HFFc6 (cell line): ENCODE measurements at places on chromosomes 12 and 14. TPM values are rescaled to one million over a fixed set of nuclear protein-coding genes. Genes with fewer than 3 reads are reported as not detected.
A peak's percentile ranks its signal among the peaks of the same experiment; 100 is the strongest.

- peak; percentile 42 for DNase-seq
These were observed 43.3 kb upstream of the NPFF start for GRCh38 chr12:53550595-53550994.

DNA sequence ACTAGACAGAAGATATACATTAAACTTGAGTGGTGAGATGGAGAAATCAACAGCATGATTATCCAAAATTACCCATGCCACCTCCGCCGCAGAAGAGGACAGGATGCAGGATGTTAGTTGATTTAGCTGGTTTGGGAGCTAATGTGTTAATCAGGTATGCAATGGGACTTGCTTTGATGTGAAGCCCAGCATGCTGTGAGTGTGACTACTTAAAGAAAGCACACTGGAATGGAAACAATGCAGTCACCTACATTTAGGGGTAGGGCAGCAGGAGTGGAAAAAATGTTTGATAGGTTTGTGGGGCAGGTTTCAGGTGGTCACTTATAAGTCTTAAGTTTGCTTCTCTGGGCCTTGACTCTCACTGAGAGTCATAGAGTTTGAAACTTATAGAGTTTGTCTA, 170.0 kb upstream of the DAAM1 start:
- DNase-seq = no peak

- no peak for DNase-seq
These were observed 1.6 kb upstream of the INF2 start for GRCh38 chr14:104687601-104688504.

DNA sequence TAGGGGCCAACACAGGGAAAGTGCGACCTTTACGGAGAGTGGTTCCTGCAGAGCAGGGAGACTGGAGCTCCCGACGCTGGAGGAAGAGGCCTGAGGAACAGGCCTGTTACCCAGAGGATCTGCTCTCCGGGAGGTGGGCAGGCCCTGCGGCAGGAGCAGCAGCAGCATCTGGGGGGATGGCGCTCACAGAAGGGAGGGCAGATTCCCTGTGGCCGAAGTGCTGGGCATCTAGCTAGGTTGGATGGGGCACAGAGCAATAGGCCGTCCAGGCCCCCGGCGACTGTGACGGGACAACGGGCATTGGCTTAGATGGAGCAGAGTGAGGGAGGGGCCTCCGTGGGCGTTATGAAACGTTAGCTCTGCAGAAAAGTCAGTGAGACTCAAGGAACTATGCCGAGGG, 135.6 kb downstream of the PIWIL1 start:
- DNase-seq = no peak

DNA sequence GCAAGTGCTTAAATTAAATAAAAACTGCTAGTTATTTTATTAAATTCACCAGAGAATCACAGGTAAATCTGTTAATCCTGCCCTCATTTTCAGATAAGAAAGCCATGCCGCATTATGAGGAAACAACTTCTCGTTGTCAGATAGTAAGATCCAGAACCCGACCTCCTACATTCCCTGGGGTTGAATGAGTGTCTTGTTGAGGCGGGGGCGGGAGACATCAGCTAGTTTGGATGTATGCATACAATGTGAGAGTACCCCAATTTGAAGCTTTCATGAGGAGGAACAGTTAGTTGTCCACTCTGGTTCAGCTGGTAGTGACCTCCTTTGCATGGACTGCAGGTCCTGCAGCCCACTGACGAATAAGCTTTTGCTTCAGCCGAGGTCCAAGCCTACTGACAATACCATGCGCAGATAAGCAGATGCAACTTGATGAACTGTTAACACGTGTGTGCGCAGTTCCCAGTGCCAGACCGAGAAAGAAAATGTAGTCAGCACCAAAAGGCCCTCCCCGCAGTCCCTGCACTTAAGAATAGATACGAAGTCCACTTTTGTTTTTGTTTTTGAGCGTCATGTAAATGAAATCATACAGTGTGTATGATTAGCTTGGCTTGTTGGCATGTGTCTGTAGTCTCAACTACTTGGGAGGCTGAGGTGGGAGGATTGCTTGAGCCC, 34.9 kb downstream of the EVL start:
- DNase-seq = no peak

- DNase-seq = no peak
These were observed 3.9 kb downstream of the CCDC197 start for GRCh38 chr14:94001016-94001415.

DNA sequence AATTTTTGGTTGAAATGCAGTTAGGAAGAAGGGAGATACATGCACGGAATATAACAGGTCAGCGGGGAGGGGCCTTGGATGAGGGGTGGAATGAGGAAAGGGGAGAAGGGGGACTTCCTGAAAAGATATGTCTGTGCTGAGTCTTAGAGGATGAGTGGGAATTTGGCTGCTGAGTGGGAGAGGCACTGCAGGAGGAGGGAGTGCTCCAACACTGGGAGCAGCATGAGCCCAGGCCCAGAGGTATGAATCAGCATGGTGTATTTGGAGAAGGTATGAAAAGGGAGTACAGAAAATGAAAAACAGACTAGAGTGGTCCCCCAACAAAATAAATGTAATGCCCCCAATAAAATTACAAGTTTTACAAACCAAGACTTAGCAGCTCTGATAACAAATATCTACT, 394.4 kb downstream of the IPO8 start:
- no peak for DNase-seq

GRCh38 chr12:68631227-68631626, 20.5 kb downstream of the RAP1B start:
- peak; percentile 25 for DNase-seq

- no peak for DNase-seq
These were observed 30.7 kb upstream of the MAP1LC3B2 start for GRCh38 chr12:116528498-116528897.

DNA sequence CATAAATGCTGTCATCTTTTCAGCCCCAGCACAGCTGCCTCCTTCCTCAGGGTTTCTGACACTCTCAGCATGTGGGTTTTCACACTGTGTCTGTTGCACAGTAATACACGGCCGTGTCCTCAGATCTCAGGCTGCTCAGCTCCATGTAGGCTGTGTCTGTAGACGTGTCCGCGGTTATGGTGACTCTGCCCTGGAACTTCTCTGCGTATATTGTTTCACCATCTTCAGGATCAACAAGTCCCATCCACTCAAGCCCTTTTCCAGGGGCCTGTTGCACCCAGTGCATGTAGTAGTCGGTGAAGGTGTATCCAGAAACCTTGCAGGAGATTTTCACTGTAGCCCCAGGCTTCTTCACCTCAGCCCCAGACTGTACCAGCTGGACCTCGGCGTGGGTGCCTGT, 1210.6 kb downstream of the TMEM121 start:
- no peak for DNase-seq

DNA sequence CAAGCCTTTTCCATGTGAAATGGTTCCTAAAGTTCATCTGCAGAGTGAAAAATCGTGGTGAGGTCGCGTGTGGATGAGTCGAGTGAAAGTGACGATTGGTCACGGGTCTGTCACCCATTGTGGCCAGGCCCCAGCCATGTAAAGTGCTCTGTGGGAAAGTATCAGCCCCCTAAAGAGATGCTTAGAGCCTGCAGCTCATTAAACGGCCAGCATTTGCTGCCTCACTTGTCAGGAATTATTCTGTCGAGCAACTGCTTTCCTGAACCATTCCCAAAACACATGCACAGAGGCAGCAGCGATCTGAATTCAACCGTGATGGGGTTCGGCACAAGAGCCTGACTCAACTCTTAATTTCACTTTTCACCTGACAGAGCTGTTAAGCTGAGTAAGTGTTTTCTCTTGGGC, 16.0 kb downstream of the DBX2 start:
- DNase-seq = no peak

DNA sequence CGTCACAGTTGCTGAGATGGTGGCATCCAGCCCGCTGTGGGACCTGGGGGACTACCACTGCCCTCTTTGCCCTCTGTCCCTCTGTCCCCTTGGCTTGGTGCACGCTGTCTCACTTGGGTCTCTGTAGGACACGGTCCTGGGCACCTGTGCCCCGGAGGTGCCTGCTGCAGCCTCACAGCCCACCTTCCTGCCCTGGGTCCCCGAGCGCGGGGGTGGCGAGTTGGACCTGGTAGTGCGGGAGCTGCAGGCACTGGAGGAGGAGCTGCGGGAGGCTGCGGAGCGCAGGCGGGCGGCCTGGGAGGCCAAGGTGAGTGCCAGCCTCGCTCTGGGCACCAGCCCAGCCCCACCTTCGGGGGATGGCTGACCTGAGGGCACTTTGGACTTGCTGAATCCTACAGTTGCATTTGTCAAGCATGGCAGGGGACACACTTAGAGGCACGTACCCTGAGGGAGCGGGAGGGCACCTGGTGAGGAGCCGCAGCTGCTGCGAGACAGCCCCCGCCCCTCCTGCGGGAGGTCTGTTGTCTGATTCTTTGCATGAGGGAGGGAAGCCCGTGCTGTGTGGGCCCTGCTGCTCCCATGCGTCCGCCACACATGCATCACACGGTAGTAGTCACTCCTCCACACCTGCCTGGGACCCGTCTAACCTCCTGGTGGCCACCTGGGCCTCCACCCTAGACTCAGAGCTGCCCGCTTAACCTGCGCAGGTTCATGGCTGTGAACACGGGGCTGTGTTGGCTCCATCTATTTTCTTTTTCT, 6.8 kb downstream of the TEDC1 start:
- no peak for DNase-seq

- no peak for DNase-seq
These were observed 22.9 kb downstream of the SAMD4A start for GRCh38 chr14:54589843-54590242.

GRCh38 chr14:34018564-34019244, 67.8 kb upstream of the EGLN3 start:
- no peak for DNase-seq

GRCh38 chr14:22432348-22432976, 156.6 kb downstream of the DAD1 start:
- peak; percentile 76 for DNase-seq

DNA sequence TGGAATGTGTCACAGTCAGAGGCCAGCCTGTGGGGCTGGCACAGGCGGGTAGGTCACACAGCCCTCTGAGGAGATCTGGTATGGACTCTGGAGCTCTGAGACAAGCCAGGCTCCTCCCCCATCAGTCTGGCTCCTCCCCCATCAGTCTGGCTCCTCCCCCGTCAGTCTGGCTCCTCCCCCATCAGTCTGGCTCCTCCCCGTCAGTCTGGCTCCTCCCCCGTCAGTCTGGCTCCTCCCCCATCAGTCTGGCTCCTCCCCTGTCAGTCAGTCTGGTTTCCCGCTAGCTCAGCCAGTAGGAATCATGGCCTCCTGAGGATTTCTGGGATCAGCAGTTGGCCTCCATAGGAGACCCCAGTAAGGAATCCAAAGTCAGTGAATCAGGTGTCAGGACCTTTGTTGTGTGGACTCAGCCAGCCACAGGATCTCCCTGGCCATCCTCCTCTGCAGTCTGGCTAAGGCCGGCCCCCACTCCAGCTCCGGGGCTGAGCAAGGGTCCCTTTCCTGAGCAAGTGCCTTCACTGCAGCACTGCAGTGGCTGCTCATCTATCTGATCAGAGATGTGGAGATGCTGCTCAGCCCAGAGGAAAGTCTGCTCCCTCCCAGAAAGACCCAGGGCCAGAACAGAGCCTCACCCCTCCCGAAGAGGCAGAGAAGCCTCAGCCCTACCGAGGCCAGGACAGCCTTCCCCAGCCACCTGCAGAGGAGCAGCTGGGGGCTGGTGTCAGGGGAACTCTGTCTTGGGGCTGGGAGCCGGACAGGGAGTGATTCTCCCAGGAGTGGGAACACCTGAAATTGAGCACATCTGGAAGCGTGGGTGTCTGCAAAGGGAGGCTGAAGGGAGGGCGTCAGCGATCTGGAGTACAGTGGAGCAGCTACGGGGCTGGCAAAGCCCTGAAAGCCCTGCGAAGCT, 35.7 kb downstream of the IQSEC3 start:
- no peak for DNase-seq

DNA sequence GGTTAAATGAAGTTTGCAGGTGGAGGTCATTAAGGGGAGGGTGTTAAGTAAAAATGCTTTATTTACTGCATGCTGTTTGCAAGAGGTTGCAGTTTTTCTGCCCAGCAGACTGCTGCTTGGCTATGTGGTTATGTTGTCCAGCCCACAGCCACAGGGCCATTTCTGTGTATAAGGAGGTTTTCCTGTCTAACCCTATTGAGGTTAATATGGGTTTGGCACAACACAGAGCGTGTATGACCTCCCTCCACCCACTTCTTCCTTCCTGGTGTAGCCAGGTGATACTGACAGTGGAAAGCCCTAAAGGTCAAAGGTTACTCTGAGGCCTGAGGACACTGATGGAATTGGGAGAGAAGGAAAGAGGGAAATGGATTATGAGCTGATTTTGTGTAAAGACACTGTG, 253.7 kb upstream of the PWP1 start:
- no peak for DNase-seq

GRCh38 chr14:65938738-65939137, 526.2 kb downstream of the FUT8 start:
- DNase-seq = no peak

GRCh38 chr12:48486261-48486660, 4.0 kb downstream of the C12orf54 start:
- DNase-seq = no peak

SMIM41 gene
- not detected in 3 replicates for total RNA-seq

TSPAN19 gene
- total RNA-seq = not detected in 3 replicates

SOCS2 gene
- 36.5 to 62.0 TPM (median 51.3 TPM) in 3 replicates for total RNA-seq

CISTR gene
- total RNA-seq = not detected in 3 replicates

B4GALNT1 gene
- total RNA-seq = 1.4 and 2.2 TPM in 2 replicates

SERPINA12 gene
- not detected in 3 replicates for total RNA-seq

TMEM179 gene
- not detected in 3 replicates for total RNA-seq

RPS6KL1 gene
- total RNA-seq = 0.59 to 1.1 TPM (median 0.78 TPM) in 3 replicates

BCL2L14 gene
- total RNA-seq = not detected in 3 replicates
